ENCODE measurements at places on chromosomes 7 and 10.

- no peak for DNase-seq
Observed at GRCh38 chr10:64873088-64873487, 1351.9 kb downstream of the REEP3 start.

GRCh38 chr10:64458306-64458705 lies 937.1 kb downstream of the REEP3 start:
- no peak for DNase-seq

GRCh38 chr10:32084185-32084851 lies 28.1 kb upstream of the KIF5B start:
- peak; percentile 21 for DNase-seq

DNA sequence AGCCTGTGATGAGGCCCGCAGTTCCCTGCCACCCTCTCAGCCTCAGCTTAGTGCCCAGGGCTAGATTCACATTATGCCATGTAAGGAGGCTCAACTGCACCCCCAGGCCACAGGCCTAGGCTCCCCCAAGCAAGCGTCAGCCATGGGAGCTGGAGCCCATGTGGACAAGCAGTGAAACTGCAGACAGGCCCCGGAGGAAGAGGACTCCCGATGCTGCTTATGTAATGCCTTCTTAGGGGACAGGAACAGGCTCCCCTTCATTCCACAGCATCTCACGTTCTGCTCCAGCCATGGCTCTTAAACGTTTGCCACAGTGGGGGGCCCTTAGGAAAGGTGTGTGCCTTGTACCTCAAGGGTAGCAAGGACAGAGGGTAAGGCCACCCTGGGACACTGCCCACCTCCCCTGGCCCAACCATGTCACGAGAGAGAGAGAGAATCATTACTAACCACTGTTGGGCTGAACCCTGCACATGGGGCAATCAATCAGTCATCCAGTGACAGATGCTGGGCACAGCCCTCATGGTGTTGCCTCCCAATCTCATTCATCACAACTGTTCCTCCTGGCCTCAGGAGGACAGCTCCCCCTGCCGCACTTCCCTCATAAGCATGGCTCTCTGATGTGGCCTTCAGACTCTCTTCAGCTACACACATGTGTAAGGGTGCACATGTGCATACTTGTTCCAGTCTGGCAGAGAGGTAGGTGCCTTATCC lies 263.0 kb downstream of the GRID1 start:
- DNase-seq: no peak

Data from AG10803 (cell line).